Esophagus mucosa (tissue), 1 donor: ENCODE measurements at places on chromosomes 11 and 22. TPM values are rescaled to one million over a fixed set of nuclear protein-coding genes. Genes with fewer than 3 reads are reported as not detected.

The ST14 gene
- 121 TPM for total RNA-seq

The MFNG gene
- 4.3 TPM for total RNA-seq

The SCT gene
- total RNA-seq, result not detected

The WNT7B gene
- 8.4 TPM for total RNA-seq

The IFT27 gene
- 12.6 TPM for total RNA-seq

The ATP5MG gene
- total RNA-seq, result 186 TPM

The TMEM184B gene
- 22.6 TPM for total RNA-seq

The CHRNA10 gene
- 0.64 TPM for total RNA-seq

The CARD10 gene
- total RNA-seq, result 10.5 TPM

The VPREB1 gene
- total RNA-seq, result not detected

The OR52A1 gene
- not detected for total RNA-seq

The GRM5 gene
- total RNA-seq, result not detected
